ENCODE measurements at places on chromosomes 7 and 10.

DNA sequence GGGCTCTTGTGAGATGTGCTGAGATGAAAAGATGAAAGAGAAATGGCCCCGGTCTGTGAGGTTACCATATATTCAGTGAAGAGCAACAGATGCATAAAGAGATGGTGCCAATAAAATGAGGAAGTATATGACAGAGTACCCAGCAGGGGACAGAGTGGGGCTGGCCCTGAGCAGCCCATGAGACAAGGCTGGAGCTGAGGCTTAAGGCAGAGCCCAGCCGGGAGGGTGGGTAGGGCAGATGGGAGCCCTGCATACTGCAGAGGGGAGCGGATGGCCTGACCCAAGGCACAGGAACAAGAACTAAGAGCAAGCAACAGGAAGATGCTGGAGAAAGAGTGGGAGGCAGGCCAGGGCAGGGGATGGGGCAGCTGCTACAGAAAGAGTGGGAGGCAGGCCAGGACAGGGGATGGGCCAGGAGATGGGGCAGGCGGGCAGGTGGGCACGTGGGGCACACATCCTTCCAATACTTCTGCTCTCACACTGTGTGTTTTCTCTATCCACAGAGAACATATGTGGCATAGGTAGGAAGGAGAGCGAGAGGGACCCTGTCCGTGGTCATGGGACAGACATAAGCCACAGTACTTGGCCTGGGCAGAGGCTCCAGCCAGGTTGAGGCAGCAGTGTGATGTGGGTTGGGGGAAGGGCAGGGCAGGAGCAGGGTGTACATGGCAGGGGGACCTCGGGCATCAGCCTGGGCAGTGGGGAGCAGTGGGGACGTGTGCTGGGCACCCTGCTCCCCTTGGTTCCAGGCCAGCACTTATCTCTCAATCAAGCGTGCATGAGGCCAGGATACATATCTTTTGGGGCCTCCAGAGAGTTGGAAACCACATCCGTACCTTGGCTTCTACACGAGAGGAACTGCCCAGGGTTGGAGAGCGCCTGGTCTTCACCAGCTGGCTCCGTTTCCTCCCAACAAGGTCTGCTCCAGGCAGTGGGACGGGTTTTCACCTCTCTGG lies 91.6 kb upstream of the IKZF1 start:
- no peak for DNase-seq

GRCh38 chr7:118039963-118040489 lies 143.9 kb upstream of the LSM8 start:
- no peak for DNase-seq

- DNase-seq: no peak
These were observed 43.9 kb upstream of the DNAJB6 start for GRCh38 chr7:157292770-157293412.

- DNase-seq: no peak
These were observed 23.6 kb downstream of the ZNF783 start for GRCh38 chr7:149285603-149286002.

- DNase-seq: no peak
These were observed 688.1 kb downstream of the SUGCT start for GRCh38 chr7:40822861-40823260.

GRCh38 chr7:151083071-151083823 lies at the start of gene TMUB1:
Gene TMUB1, minus strand, starts transcription at chr7:151083493. Its CDS starts 930 bp downstream, at chr7:151082563.
- DNase-seq: peak; percentile 90

- no peak for DNase-seq
These were observed 15.1 kb downstream of the TTYH3 start for GRCh38 chr7:2646680-2647571.

- DNase-seq: no peak
These were observed 2.0 kb downstream of the ANKRD2 start for GRCh38 chr10:97574374-97575126.

DNA sequence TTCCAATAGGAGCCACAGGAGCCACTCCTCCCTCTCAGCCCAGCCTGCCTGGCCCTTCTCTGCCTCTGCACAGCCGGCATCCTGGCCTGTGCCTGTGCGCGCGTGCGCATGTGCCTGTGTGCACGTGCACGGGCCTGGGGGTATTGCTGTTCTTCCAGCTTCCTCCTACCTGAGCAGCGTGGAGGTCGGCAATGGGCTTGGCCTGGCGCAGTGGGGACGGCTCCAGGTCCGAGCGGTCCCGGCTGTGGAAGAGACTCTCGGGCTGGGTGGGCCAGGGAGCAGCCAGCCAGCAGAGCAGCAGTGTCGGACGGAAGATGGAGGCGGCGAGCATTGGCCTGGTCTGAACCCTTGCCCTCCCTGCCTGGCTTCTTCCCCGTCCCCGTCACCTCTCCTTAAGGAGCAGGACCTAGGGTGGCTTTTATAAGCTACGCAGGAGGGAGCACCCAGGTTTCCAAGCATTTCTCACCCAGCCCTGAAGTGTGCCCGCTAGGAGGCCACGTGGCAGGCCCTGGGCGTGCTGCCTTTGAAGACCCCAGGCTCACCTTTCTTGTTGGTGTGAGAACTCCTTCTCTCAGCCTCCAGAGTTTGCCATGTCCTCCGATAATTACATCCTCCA lies at the start of gene MMP21:
Gene MMP21 (minus strand): TSS at position 331 of the 616 bp plus-strand sequence. CDS start 0 bp downstream, at position 331.
- DNase-seq: no peak

- DNase-seq: no peak
These were observed 269.5 kb upstream of the SLC26A5 start for GRCh38 chr7:103715376-103716120.

DNA sequence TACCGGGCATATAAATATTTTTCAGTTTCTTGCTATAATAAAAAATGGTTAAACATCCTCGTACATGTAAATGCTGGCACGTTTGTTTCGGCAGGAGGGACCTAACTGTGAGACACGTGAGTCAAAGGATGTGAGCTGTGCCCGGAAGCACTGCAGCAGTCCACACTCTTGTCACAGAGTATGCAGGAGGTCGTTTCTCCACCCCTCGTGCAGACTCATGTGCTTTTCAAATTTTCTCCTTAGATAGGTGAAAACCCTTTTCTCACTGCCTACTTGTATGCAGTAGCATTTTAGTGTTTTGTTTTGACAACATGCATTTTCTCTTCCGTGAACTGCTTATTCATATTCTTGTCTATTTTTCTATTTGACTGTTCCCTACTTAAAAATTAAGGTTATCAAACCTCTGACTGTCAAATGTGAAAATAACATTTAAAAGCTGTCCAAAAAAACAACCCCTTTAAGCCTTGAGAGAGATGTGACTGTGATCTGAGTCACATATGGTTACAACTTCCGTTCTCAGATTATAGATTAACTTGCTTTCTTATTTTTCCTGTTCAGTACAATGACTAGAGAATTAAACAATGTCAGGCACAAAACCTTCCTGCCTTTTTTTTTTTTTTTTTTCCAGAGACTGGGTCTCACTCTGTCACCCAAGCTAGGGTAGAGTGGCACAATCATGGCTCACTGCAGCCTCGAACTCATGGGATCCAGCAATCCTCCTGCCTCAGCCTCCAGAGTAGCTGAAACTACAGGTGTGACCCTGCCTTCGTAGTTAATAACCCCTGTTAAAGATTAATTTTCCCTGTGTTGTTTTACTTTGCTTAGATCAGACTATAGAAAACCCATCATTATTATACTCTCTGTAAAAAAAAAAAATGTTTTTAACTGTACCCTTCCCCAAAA lies 45.1 kb downstream of the DPY19L1 start:
- peak; percentile 6 for DNase-seq

GRCh38 chr7:81776948-81777630 lies 7.2 kb upstream of the HGF start:
- DNase-seq: no peak

DNA sequence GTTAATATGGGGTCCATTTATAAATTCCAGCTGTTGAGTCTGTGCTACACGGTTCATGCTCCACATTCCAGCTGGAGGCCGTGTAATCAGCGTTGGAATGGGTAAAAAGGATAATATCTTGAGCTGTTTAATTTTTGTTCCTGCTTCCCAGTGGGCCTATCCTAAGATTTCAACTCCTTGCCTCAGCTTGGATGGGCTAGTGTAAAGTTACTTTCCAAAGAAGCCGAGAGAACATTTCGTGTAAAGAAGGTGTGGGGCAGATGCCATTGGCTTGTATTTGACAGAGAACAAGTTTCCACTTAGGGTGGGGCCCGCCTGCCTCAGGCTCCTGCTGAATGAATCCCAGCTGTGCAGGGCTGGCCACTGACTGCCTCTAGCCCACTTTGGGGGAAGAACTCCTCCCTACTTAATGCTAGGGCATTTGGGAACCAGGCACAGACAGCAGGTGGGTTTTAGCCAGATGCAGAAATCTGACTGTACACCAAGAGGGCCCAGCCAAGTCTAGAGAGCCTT lies 125.9 kb upstream of the LYZL2 start:
- no peak for DNase-seq

GRCh38 chr10:71260622-71261325 lies 48.4 kb downstream of the UNC5B start:
- no peak for DNase-seq

DNA sequence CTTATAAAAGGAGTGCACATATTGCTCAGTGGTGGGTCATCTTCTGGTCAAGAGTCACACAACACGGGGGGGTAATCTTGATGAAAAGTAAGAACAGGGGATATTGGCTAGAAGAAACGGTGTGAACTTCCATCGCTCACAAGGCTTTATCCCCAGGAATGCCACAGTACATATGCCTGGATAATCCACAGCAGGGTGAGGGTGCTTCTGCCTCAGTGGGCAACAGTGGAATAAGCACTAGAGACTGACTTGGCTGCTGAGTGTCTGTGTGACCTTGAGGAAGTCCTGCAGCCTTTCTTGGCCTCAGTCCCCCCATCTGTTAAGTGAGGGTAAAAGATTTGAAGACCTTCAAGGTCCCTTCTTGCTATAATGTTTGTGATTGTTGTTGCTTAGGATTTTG lies 44.9 kb upstream of the SHH start:
- no peak for DNase-seq

- no peak for DNase-seq
These were observed 289.3 kb upstream of the ZMIZ1 start for GRCh38 chr10:78779339-78779955.

- no peak for DNase-seq
These were observed 64.9 kb upstream of the PITRM1 start for GRCh38 chr10:3237530-3237929.

DNA sequence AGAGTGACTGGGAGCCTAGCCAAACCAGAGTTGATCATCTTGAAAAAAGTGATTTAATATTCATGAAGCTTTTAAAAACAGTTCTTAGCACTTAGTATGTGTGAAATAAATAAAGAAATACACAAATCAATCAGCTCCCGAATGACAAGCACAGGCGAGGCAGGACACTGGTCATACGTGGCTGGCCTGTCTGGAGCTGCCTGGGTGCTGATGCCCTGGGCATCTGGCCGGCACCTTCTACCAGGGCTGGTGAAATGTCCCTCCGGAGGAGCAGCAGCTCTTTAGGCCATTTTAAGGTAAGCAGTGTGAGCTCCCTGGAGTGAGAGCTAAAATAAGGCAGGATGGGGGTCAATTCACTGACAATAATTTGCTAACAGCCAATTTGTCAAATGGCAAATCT lies 23.7 kb downstream of the IL15RA start:
- no peak for DNase-seq

DNA sequence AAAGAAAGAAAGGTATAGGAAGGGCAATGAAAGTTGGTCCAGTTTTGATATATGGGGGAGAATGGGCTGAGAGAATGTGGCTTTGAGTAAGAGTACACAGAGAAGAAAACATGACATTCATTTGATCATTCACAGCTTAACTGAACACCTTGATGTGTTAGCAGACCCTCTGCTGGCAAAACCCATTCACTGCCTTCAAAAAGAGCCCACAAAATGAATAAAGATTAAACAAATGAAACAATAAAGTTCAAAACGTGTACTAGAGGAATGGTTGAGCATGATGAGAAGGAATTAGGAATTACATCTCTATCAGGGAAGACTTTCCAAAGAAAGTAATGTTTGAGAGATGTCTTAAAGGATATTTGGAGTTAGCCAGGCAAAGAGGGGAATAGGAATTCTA lies 2.1 kb downstream of the WEE2 start:
- DNase-seq: no peak

DNA sequence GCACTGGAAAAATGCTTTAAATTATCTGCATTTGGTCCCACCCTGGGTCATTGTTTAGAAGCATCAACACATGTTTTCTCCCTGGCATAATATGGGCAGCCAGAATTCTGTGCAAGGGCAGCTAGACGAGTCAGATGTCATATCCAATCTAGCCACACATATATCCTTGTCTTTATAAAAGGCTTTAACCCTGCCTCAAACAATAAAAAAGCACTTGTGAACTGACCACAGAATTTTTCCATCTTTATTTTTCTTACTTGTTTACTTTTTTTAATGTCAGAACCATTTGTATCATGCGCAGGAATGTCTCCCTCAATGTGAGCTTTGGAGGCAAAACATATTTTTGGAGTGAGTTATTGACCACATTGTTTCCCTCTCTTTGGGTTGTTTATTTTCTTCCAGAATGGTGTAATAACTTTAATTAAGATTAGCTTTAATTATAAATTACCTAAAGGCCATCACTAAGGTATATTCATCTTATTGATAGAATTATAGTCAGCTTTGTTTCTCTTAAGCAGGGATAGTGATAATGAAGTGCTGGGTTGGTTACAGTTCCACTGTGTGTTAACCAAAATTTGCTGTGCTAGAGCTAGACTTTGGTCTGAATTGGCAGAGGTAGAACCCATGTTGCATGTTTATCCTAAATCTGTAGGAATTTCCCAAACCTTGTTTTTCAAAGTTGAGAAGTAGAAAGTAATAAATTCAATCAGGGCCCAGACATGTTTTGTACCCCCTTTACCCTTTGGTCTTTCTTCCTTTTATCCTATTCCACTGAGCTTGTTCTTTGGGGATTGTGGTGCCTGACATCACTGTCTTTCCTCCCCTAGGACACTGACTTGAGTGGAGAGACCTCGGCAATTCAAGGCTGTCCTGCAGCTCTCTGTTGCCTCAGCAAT lies 1078.4 kb downstream of the KCNMA1 start:
- DNase-seq: no peak

DNA sequence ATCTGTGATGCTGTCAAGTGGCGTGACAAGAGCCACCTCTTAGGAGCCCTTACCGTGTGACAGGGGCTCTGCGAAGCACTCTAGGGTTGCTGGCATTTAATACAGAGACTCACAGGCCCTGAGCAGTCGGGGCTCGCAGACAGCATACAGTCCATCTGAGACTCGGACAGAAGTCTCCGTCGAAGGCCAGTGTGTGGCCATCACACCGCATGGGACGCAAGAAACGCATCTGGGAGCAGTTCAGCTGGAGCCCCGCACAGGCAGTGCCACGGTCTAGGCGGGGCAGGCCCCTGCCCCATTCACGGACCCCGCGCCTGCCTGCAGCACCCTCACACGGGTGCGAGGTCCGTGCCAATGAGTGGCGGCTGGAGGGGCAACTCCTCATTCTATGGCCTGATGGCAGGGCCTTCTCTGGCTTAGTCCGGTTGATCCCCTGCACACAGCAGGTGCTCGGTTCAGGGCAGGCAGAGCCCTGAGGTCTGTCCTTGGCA lies 33.6 kb downstream of the IQCE start:
- no peak for DNase-seq

DNA sequence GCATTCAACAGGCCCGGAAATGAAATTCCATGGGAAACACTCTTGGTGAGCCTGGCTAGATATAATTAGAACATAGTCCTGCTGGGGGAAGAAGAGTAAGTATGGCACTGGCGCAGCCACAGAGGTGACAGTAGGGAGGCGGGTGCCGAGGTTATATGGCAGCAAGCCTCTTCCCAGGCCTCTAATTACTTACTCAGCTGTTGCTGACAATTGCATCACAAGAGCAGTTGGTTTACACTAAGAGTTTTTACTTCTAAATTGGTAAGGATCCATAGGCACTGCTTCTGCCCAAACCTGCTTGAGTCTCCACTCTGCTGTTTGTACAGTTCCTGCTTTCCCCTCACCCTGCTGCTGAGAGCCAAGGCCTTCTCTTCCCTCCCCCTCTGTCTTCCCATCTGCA lies 93.3 kb upstream of the DUSP5 start:
- DNase-seq: no peak

- no peak for DNase-seq
These were observed 162.9 kb upstream of the PRSS58 start for GRCh38 chr7:142420554-142421362.

Data from effector CD4-positive, alpha-beta T cell (primary cell).